ENCODE measurements at places on chromosomes 5 and 9. TPM values are rescaled to one million over a fixed set of nuclear protein-coding genes. Genes with fewer than 3 reads are reported as not detected.

TICAM2 gene
- 1.4 TPM for polyA plus RNA-seq

FOXD4L4 gene
- not detected for polyA plus RNA-seq

PLPPR1 gene
- 1.3 TPM for polyA plus RNA-seq

TBCA gene
- polyA plus RNA-seq: 823 TPM

PCDHB11 gene
- 0.33 TPM for polyA plus RNA-seq

CATSPER3 gene
- 0.37 TPM for polyA plus RNA-seq

Measured in GM23338 (cell line).